Sigmoid colon (tissue), 7 donors: ENCODE measurements at places on chromosomes 2 and 18. TPM values are rescaled to one million over a fixed set of nuclear protein-coding genes. Genes with fewer than 3 reads are reported as not detected.

- no peak for DNase-seq
These were observed 34.6 kb downstream of the ERCC3 start for GRCh38 chr2:127259355-127259754.

DNA sequence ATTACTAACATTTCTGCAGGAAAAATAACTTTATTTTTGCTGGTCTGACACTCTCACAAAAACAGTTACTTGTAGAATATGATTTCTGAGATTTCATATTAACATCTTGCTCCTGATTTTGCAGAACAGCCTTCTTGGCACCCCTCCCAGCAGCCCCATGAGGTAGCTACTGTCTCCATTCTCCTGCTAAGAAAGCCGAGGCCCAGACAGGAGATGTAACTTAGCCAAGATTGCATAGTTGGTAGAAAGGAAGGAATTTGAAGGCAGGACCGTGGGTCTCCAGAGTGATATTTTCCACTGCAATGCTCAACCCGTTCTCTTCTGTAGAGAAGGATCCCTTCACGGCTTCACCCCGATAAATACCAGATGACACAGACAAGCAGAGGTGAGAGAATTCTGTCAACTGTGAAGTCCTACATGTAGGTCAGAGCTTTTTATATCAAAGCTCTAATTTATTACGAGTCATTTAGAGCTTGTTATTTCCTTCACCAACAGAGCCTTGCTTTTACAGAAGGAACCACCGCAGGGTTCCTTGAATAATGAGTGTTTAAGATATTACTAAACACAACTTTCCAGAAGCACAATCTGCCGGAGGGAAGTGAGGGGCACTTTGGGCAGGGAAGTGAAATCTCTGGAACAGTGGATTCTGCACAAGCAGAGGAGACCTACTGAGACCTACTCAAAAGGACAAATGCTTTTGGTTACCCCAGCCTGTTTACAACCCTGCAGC, 48.0 kb upstream of the MYCN start:
- DNase-seq, result no peak

GRCh38 chr2:70608373-70608772, 54.7 kb upstream of the TGFA start:
- DNase-seq, result no peak

GRCh38 chr2:135603543-135603942, 72.3 kb downstream of the R3HDM1 start:
- DNase-seq, result no peak

- DNase-seq, result no peak
These were observed 7.2 kb upstream of the LBH start for GRCh38 chr2:30224151-30224550.

GRCh38 chr2:40178171-40178778, 273.6 kb downstream of the SLC8A1 start:
- no peak for DNase-seq

- no peak for DNase-seq
These were observed 12.6 kb downstream of the MFSD6 start for GRCh38 chr2:190420801-190421200.

DNA sequence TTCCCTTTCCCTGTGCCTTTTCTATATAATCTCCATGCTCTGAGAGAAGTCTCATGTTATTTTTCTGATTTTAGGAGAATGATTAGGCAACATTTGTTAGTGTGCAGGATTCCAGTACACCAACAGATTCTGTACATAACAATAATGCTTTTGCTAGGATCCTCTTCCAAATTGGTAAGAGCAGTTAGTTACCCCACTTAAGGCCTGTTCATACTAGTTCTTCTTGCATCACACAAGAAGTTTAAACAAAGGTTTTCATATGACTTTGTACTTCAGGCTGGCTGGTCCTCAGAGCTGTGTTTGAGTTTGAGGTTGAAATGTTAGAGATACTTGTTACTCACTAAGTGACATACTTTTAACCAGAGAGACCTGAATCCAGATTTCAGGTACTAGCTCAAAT, 686.9 kb upstream of the NRXN1 start:
- DNase-seq, result no peak

- no peak for DNase-seq
These were observed 19.1 kb downstream of the EFHD1 start for GRCh38 chr2:232652505-232652851.

GRCh38 chr2:207110310-207110709, 55.4 kb downstream of the KLF7 start:
- DNase-seq, result no peak

GRCh38 chr2:210503725-210504191, 27.2 kb upstream of the LANCL1 start:
- DNase-seq, result no peak

Gene LBX2
- not detected for total RNA-seq

Gene OTOS
- total RNA-seq, result not detected

Gene RGPD3
- total RNA-seq, result 0.95 TPM

Gene RELCH
- 19.3 TPM for total RNA-seq

Gene SPATA3
- not detected for total RNA-seq

Gene PTPRN
- total RNA-seq, result 8.0 TPM

Gene LINC00305
- total RNA-seq, result not detected

Gene SGPP2
- total RNA-seq, result 0.49 TPM

Gene KANSL1L
- 48.1 TPM for total RNA-seq

Gene SUMO1
- total RNA-seq, result 90.3 TPM

Gene SIGLEC15
- total RNA-seq, result not detected

Gene G6PC2
- not detected for total RNA-seq
